Left lobe of liver (tissue), 2 donors: ENCODE measurements at places on chromosomes 5 and 9. TPM values are rescaled to one million over a fixed set of nuclear protein-coding genes. Genes with fewer than 3 reads are reported as not detected.

- DNase-seq, result no peak
Observed at GRCh38 chr5:14510880-14511279, 70.7 kb upstream of the OTULINL start.

GRCh38 chr5:76278261-76278789, 124.8 kb upstream of the IQGAP2 start:
- no peak for DNase-seq

DNA sequence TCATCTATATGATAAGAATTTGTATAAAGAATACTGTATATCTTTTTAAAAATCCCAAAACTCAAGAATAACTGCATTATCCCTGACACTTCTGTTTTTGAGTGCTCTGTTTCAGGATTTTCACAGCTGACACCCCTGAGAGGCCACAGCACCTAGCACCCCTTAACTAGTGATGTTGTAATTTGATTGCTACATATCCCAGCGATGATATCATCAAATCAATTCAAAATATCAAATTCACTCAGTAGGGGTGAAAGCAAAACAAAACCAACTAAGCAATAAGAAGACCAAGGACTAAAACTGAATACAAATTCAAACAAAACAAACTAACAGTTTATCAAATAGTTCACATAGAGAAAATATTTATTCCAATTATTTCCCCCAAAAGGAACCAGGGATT, 184.3 kb downstream of the MCTP1 start:
- DNase-seq, result no peak

- no peak for DNase-seq
Observed at GRCh38 chr5:68046445-68046844, 169.1 kb upstream of the PIK3R1 start.

GRCh38 chr9:123362856-123363255, 6.9 kb downstream of the CRB2 start:
- DNase-seq, result no peak

DNA sequence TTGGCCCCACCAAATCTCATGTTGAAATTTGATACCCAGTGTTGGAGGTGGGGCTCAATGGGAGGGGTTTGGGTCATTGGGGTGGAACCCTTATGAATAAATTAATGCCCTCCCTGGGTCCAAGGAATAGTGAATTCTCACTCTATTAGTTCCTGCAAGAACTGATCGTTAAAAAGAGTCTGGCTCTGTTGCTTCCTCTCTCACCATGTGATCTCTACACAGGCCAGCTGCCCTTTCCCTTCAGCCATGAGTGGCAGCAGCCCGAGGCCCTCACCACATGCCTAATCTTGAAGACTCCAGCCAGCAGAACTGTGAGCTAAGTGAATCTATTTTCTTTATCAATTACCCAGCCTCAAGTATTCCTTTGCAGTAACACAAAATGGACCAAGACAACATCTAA, 106.0 kb downstream of the CAAP1 start:
- DNase-seq, result no peak

DNA sequence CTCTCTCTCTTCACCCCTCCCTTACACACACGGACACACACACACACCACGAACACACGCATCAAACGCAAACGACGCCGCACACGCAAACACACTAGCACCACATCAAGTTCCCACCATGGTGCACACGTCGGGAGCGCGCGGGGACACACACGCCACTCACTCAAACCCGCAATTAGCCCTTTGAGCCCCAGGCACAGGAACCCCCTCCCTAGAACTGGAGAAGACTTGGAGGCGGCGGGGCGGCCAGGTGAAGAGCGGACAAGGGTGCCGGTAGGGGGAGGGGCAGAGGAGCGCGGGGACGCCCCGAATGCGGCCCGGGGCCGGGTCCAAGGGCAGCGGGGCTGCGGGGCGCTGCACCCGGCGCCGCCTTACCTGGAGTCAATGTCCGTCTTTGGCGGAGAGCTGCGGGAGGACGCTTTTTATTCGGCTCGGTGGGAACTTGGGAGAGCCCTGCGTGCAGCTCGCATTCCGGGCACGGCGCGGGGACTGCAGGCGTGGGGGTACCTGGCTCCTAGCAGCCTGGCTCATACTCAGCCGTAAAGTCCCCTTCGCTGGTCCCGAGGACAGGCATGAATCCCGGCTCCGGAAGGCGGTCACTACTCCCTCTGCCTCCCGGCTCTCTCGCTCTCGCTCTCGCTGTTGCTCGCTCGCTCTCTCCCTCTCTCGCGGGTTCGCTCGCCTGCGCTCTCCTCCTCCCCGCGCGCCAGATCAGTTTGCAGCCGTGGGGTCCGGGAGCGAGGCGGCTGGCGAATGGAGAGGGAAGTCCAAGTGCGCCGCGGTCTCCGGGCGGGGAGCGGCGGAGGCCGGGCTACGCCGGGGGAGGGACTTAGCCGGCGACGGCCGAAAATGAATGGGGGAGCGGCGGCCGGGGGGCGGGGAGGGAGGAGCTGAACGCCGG, at the start of gene BRINP1:
Gene BRINP1, minus strand, starts transcription at position 755 of the 901 bp plus-strand sequence. CDS start 56,080 bp downstream, outside the sequence.
- DNase-seq, result no peak

DNA sequence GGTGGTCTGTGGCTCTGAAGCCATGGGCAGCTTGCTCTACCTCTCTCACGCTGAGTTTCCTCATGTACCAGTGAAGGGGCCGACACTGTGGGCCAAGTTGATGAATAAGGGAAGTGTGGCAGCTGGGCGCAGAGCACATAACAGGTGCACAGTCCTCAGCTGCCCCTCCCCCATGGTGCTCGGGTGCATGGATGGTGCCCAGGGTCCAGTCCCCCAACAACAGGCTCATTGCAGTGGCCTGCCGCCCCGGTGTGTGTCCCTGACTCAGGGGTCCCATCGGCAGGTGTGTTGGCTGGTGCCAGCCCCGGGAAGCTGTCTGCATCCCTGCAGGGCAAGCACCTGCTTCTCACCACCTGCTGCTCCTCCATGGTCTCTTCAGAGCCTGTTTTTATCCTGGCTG, 36.6 kb downstream of the COL5A1 start:
- no peak for DNase-seq

DNA sequence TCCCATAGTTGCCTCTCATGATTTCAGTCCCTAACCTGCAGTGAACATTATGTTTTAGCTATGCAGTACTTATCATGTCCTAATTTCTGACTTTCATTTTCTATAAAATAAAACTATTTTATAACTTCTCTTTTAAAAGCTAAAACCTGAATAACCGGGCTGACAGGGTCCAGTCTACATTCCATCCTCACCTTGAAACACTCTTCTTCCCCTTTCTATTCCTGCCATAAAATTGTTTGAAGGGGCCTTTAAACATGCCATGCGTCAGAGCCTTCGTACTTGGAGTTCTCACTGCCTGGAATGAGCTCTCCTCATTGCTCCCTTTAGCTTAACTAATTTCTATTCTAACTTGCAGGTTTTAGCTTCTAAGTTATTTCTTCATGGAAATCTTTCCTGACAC, 143.0 kb upstream of the PRLR start:
- DNase-seq, result no peak

GRCh38 chr5:39758426-39758825, 333.6 kb upstream of the DAB2 start:
- no peak for DNase-seq

- no peak for DNase-seq
Observed at GRCh38 chr5:168951356-168951755, 349.6 kb downstream of the SLIT3 start.

GRCh38 chr9:71721855-71722254, 46.5 kb downstream of the CEMIP2 start:
- no peak for DNase-seq

- peak; percentile 61 for DNase-seq
Observed at GRCh38 chr9:92138157-92138959, 23.1 kb upstream of the SPTLC1 start.

GRCh38 chr9:96033896-96034295, 158.4 kb downstream of the ERCC6L2 start:
- DNase-seq, result no peak

GRCh38 chr5:91361055-91361701, 21.9 kb downstream of the ARRDC3 start:
- no peak for DNase-seq

- DNase-seq, result no peak
Observed at GRCh38 chr5:148902478-148902877, 76.1 kb downstream of the ADRB2 start.

- DNase-seq, result no peak
Observed at GRCh38 chr5:53211799-53212198, 102.2 kb upstream of the MOCS2 start.

DNA sequence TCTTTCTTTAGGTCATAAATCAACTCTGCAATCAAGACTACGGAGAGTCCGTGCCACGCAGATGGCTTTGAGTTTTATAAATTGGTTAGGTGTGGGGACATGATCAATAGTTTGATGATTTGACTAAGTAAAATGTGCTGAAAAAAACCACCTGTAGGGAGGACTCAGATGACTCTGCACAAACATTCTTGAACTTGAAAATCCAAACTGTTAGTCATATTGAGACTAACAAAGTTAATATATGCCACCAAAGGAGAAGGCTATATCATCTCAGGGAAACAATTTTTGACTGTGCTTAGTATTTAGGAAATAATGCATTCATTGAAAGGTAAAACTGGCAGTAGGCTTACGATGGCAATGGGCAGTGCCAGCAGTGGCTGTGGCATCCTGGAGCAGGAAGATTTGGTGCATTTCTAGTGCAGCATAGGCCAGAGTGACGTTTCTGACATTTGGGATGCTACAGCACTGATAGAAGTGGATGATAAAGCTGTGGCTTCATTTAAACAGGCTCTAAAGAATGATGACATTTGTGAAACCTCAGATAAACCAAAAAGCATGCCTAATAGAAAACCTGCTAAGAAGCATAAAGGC, 291.1 kb downstream of the MLLT3 start:
- DNase-seq, result no peak

- DNase-seq, result no peak
Observed at GRCh38 chr5:143001764-143002351, 231.7 kb downstream of the ARHGAP26 start.

- no peak for DNase-seq
Observed at GRCh38 chr5:78543292-78543691, 105.3 kb downstream of the LHFPL2 start.

- DNase-seq, result no peak
Observed at GRCh38 chr5:151254556-151254955, 1.6 kb downstream of the GM2A start.

DNA sequence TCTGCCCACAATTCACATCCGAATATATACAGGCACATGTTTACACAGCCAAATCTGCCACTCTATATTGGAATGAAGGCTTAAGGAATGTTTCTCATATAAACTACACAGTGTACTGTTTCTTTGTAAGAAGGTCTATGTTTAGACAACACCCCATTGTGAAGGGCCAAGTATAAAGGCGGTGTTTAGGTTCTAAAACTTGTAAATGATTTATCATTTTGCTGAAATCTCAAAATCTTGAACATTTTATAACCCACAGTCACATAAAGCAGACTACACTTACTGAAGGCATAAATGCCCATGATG, 94.0 kb downstream of the ZNF608 start:
- DNase-seq, result no peak

GRCh38 chr5:55324815-55325418, 17.1 kb downstream of the MTREX start:
- no peak for DNase-seq

DNA sequence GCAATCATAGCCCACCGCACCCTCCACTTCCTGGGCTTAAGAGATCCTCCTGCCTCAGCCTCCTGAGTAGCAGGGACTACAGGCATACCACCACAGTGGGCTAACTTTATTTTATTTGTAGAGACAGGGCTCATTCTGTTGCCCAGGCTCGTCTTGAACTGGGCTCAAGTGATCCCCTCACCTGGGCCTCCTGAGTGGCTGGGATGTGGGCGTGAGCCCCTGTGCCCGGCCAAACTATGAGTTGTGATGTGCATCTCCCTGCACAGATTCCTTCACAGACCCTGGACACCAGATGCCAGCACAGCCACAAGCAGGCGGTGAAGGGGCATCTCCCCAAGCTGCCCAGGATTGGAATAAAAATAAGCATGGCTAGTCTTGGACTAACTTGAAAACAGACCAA, 244.9 kb upstream of the IRX1 start:
- no peak for DNase-seq

- DNase-seq, result no peak
Observed at GRCh38 chr5:4048398-4048797, 452.8 kb downstream of the IRX1 start.

DNA sequence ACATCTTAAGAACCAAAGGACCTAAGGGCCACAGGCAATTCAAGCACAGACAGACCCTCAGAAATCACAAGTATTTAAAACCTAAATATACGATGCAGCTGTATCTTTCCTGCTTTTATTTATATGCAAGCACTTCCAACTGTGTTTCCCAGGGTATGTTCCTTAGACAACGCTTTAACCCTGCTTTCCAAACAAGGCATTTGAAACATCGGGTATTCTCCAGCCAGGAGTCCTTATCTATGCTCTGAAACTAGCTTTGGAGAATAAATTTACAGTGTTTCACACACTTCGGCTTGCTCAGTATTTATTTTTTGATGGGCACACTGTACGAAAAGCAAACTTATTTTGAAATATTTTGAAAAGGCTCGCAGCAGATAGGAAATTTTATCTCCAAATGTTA, 13.5 kb downstream of the NR6A1 start:
- no peak for DNase-seq

- DNase-seq, result no peak
Observed at GRCh38 chr5:33848554-33848953, 43.2 kb downstream of the ADAMTS12 start.

GRCh38 chr5:146081556-146081955, 23.8 kb downstream of the PLAC8L1 start:
- no peak for DNase-seq

DNA sequence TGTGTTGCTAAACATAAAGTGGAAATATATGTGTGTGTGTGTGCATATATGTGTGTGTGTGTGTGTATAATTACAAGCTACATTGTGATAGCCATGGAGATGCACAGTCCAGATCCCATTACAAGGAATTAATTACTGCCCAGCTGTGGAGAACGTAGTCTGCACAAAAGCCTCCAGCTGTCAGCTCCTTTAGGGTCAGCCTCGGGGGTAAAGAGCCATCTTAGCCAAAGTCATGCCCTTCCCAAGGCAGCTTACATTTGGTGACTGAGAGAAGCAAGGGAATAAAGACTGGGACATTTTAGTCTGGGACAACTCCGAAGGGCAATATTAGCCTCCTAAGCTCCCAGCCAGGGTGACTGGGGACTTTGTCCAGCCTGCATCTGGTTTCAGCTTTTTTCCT, 21.9 kb upstream of the FOCAD start:
- DNase-seq, result no peak

ITGA1 gene
- 69.5 TPM for total RNA-seq

MINAR2 gene
- not detected for total RNA-seq

BARX1 gene
- not detected for total RNA-seq

PDZD2 gene
- total RNA-seq, result 0.63 TPM

FOXD4L5 gene
- 0.08 TPM for total RNA-seq

GOLM1 gene
- total RNA-seq, result 5.7 TPM

FCN1 gene
- total RNA-seq, result 0.93 TPM

TAF11L5 gene
- total RNA-seq, result not detected

DRD1 gene
- 0.13 TPM for total RNA-seq

NSG2 gene
- 0.25 TPM for total RNA-seq

TRPM6 gene
- 0.03 TPM for total RNA-seq

CARTPT gene
- not detected for total RNA-seq

SPINK7 gene
- total RNA-seq, result not detected

ANXA2R gene
- total RNA-seq, result 0.35 TPM

C8G gene
- 411 TPM for total RNA-seq

ANKRD18A gene
- 1.6 TPM for total RNA-seq

PCDHGA7 gene
- 0.33 TPM for total RNA-seq
